ENCODE measurements at places on chromosomes 6 and 20.

- no peak for DNase-seq
These were observed 114.3 kb upstream of the GGTLC1 start for GRCh38 chr20:24102749-24103333.

- DNase-seq = no peak
These were observed 559.6 kb downstream of the KIF16B start for GRCh38 chr20:16013631-16014030.

- no peak for DNase-seq
These were observed 39.7 kb upstream of the IRF4 start for GRCh38 chr6:351867-352289.

GRCh38 chr6:68994521-68994920, 359.4 kb downstream of the ADGRB3 start:
- DNase-seq = no peak

- DNase-seq = no peak
These were observed 1085.3 kb upstream of the MAP3K7 start for GRCh38 chr6:91672201-91672600.

DNA sequence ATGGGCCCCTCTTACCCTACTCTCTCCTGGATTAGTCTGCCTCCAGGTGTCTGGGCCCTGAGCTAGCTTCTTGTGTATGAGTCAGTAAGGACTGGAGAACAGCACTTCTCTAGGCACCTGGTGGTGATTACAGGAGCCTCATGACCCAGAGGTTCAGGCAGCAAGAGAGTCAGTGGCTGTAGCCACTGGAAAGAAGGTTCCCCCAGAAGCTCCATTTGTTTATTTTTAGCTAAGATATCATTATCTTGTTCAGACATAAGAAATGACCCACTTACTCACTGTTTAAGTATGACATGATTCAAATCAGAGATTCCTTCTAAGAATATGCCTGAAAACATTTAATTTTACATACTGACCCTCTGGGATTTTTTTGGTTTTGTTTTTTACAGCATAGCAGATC, 23.6 kb upstream of the SLC4A11 start:
- no peak for DNase-seq

Data from activated CD8-positive, alpha-beta memory T cell treated with anti-CD3 and anti-CD28 coated beads for 48 hours (primary cell).